ENCODE measurements at places on chromosomes 4 and X.

GRCh38 chr4:152643153-152644035 is 36.4 kb downstream of the TMEM154 start:
- no peak for DNase-seq

- DNase-seq = no peak
Measured at GRCh38 chrX:131441033-131441432, 102.8 kb upstream of the OR13H1 start.

DNA sequence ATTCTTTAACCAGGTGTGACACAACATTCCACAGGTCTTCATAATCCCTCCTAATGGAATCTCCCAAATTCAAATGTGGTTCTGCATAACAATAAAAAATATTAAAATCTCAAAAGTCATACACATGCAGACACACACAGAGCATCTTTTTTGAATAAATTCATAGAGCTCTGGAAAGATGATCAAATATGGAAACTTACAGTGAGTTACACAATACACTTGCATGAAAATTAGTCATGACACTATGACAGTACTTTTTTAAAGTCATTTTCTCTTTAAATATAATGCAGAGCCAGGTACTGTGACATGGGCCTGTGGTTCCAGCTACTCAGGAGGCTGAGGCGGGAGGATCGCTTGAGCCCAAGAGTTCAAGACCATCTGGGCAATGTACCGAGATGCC is 38.9 kb downstream of the DDX60L start:
- DNase-seq = no peak

DNA sequence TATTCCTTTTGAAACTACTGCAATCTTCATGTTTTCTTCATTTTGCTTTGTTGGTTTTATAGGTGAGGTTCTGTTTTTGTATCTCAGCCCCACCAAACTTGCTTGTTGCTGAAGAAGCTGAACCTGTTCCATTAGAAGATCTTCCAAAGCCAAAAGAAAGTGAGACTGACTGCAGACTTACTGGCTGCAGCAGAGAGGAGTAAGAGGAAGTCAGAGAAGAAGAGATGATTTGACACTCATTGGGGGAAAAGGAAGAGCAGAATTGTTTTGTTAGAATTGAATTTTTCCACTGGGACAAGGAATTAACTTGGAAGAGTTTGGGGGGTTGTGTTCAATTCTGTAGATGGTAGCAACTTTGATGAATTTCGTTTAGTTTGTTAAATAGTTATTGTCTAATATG is 3.1 kb downstream of the TEX13D start:
- no peak for DNase-seq
